ENCODE measurements at places on chromosomes 1 and 21.

DNA sequence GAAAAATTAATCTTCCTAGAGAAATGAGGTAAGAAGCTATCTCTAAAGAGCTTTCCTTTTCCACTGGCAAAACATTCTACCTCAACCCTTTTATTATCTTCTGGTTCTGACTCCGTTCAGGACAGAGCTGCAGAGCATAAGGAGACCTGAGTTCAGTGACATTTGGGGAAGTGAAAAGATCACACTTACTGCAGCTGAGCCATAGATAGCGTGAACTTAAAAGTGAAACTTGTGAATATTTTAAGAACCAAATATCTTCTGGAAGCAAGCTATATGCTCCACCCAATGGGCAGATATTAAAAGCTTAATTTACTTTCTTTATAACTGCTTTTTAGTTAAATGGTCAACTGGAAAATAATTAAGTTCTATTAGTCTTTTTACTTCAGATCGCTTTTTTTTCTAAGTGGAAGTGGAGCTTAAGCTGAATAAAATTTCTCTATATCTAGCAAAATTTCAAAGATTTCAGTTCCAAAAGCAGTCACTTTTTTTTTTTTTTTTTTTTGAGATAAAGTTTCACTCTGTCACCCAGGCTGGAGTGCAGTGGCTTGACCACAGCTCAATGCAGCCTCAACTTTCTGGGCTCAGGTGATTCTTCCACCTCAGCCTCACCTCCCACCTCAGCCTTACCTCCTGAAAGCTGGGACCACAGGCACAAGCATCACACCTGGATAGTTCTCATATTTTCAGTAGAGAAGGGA, 11.9 kb downstream of the PTPN22 start:
- no peak for DNase-seq

DNA sequence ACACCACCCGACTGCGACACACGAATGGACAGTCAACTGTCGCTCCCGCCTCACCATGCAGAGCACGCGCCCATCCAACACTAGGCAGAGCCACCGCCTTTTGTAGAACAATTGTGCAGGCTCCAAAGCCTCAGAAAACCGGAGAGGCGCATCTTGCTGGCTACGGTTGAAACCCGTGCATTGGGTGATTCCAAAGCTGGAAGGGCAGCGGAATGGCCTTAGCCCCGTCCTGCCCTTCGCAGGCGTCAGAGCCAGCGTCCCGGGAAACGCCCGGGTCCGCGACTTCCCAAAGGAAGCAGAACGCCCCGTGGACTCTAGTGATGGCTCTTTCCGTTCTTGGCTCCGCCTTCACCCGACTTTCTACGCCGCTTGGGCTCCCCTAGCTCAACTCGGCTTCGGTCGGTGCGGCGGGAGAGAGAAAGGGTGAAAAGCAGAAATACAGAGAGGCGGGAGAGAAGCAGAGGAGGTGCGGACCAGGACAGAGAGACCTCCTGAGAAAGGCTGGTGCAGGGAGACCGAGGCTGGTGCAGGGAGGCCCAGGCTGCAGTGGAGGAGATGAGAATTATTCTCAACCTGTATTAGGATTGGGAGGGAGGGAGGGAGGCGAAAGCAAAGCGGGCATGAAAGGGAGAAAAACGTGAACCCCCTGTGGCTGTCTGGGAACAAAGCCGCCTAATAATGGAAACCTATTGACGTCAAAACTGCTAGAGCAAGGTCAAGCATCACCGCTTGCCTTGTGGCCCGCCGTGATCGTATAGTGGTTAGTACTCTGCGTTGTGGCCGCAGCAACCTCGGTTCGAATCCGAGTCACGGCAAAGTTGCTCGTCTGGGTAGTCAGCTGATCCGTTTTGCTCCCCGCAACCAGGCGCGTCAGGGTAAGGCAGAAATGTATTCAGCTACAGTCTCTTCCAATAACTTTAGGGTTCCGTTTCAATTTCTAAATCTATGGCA, 99.5 kb downstream of the PRKAB2 start:
- no peak for DNase-seq

GRCh38 chr1:37038227-37039093, 4.1 kb upstream of the GRIK3 start:
- DNase-seq = no peak

DNA sequence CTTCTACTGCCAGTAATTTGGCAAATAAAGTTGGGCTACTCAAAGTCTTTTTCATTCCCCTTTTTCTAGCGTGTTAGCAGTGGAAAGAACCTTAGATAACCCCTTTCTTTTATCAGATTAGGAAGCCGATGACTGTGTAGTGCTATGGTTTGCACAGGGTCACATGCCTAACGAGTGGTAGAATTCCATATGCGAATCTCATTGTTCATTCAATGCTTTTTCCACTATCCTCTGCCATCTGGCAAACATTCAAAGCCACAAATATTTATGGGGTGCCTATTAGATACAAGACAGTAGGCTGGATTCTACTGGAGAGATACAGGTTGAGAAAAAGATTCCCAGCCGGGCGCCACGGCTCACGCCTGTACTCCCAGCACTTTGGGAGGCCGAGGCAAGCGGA, 14.9 kb upstream of the IER5 start:
- no peak for DNase-seq

- DNase-seq = no peak
Observed at GRCh38 chr21:35164380-35164779, 115.3 kb upstream of the RUNX1 start.

- no peak for DNase-seq
Observed at GRCh38 chr1:56389813-56390212, 189.6 kb downstream of the PLPP3 start.

DNA sequence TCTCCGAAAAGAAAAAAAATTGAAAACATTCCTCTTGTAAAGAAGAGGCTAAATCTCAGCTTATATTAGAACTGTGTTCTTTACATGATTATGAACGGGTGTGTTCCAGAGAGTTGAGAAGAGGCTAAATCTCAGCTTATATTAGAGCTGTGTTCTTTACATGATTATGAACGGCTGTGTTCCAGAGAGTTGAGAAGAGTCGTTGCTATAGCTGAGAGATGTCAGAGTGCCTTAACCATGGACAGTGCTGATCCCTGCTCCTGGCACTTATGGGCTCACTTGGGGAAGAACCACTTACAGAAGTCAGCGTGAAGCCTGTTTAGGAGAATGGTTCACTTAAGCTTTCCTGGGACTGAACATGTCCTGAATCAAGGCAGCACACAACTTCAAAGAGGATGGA, 35.0 kb downstream of the SLC35F3 start:
- DNase-seq = no peak

DNA sequence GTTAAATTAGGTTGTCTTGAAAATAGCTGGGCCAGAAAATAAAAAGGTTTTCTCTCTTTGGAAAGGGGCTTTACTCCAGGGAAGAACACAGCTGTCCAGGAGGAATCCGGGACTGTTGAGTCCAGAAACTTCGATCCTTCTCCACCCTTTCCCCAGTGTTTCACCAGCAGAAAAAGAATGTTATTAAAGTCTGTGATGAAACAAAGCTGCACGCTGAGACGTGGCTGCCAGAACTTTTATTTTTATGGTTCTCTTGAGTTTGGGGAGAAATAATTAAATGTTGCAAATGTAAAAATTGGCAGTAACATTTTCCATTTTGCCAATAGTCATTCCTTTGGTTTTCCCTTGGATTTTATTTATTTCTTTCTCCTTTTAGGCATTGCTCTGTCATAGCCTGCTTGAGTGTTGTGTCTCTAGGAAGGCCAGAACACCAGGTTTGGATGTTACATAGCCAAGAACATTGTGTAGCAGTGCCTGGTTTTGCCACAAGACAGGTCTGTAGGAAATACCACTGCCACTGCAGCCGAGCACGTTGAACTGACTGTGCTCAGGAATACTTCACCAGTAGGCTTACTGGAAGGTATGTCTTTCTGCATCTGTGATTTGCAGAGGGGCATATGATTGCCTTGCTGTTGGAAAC, 87.4 kb downstream of the ROR1 start:
- no peak for DNase-seq

DNA sequence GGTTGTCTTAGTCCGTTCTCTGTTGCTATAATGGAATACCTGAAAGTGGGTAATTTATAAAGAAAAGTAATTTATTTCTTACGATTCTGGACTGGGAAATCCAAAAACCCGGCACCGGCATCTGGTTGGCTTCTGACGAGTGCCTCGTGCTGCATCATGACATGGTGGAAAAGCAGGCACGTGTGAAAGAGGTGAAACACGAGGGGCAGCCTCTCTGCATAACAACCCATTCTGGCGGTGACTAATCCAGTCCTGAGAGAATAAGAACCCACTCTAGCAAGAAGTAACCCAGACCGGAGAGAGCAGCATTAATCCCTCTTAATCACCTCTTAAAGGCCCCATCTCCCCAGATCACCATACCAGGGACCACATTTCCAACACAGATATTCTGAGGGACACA, 2.7 kb upstream of the EDEM3 start:
- DNase-seq = no peak

DNA sequence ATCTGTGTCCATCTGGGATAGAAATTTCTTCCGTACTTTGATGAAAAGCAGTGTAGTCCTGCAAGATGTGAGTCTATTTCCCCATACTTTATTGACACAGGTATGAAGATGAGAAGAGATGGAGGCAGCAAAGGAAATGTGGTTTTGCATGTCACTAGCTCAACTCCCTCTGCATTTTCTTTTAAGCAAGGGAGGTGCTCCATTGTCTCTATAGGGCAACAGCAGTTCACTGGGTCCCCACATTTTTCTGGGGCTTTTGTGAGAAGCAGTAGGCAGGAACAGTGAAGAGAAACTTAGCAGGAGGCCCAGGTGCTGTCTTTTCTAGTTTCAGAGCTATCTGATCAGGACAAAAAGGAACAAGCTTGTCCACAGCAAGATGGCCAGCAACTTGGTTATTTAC, 37.1 kb downstream of the C21orf91 start:
- no peak for DNase-seq

GRCh38 chr1:67719329-67720196, 34.6 kb downstream of the GADD45A start:
- no peak for DNase-seq

- no peak for DNase-seq
Observed at GRCh38 chr21:29613021-29613420, 314.3 kb downstream of the BACH1 start.

- DNase-seq = no peak
Observed at GRCh38 chr1:154306151-154306550, 14.7 kb upstream of the AQP10 start.

DNA sequence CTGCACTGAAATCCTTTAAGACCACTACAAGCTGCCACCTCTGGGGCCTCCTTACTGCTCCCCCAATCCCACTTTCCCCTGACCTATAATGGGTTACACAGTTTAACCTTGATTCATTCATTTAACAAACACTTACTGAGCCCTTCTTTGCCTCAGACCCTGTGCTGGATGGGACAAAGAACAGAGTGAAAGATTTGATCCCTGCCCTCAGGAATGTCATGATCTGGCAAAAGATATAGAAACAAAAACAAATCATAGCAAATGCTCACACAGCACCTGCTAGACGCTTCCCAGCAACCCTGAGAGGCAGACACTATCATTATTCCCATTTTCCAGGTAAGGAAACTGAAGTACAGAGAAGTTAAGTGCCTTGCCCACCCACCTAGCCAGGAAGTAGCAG, 7.0 kb upstream of the AUNIP start:
- no peak for DNase-seq

DNA sequence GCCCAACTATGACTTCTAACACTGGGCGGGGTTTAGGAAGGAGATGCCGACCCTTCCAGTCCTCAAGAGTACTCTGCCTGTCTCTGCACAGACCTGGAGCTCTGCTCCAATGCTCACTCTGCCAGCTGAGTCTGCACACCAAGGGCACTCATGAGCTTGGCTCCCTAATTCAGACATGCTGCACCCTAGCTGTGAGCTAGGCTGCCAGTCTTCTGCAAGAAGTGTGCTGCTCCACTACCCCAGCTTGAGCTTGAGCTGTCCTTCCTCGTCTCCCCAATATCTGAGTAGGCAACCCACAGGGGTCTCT, 13.2 kb downstream of the TP53BP2 start:
- DNase-seq = no peak

GRCh38 chr1:2929335-2929734, 91.9 kb upstream of the ACTRT2 start:
- no peak for DNase-seq

DNA sequence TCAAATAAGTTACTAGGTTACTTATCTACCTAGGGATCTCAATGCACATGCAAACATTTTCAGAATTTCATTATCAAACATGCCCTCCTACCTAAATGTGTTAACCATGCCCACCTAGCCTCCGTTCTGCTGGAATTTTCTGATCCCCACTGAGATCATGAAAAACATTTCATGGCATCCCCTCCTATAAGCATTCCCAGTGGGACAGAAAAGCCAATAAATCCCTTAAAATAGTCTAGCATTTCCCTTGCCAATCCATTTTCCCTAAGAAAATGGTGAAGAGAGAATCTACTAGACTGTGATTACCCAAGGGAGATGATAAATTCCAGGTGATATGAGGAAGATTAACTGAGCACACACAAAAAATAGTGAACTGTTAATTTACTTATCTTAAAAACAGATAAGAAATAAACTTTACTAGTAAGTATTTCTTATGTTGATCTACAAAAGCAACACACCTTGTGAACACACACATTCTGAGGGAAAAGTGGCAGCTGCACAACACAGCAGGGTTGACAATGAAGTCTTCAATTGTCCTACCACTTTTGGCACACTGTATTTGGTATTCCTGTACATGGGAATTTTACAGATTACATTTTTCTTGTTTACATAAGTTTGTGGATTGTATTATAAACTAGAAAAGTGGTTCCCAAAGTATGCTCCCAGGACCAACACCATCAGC, 49.6 kb downstream of the ARID4B start:
- DNase-seq = no peak

DNA sequence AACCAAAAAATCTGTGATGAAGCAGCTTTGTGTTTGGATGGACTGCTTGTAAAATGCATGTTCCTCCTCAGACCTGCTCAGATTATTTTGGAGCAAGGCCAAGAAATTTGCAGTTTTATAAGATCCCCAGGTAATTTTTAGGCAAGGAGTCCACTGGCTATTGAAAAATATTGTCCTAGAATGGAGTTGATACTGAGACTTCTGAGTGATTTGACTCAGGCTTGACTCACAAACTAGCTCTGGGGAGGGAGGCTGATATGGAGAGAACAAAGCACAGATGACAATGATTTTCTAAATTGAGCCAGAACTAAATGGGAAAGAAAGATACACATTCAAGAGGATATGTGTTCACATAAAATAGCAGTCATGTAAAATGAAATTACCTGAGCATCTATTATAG, 36.7 kb downstream of the AGL start:
- DNase-seq = no peak

DNA sequence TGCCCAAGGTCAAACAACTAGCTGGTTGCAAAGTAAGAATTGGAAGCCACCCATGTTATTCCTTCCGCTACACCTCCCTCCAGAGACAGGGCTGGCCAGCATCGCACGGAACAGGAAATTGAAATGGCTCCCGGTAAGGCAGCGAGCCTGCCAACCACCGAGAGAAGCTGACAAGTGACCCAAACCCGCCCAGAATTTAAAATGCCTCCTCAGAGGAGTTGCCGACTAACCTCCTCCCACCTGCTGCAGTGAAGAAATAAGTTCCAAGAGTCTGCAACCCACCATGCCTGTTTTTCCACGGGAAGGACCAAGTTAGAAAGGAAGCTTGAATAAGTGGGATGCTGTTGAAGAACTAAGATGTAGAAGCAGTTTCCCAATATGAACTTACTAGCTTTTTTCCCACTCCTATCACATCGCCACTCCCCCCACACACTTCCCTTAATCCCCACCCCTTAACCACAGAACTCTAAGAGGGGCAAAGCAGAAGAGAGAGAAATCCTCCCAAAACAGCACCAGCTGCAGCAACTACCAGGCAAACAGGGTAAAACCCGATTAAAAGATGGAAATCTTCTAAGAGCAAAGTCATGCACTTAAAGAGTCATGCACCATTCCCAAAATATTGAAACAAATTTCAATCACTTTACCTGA, 78.6 kb downstream of the TIAM1 start:
- DNase-seq = no peak

Data from stimulated activated CD8-positive, alpha-beta memory T cell treated with anti-CD3 and anti-CD28 coated beads, Interleukin-4, amount 100 ng/mL, for 24 hours (primary cell).